ENCODE measurements at places on chromosomes 12 and 14.

DNA sequence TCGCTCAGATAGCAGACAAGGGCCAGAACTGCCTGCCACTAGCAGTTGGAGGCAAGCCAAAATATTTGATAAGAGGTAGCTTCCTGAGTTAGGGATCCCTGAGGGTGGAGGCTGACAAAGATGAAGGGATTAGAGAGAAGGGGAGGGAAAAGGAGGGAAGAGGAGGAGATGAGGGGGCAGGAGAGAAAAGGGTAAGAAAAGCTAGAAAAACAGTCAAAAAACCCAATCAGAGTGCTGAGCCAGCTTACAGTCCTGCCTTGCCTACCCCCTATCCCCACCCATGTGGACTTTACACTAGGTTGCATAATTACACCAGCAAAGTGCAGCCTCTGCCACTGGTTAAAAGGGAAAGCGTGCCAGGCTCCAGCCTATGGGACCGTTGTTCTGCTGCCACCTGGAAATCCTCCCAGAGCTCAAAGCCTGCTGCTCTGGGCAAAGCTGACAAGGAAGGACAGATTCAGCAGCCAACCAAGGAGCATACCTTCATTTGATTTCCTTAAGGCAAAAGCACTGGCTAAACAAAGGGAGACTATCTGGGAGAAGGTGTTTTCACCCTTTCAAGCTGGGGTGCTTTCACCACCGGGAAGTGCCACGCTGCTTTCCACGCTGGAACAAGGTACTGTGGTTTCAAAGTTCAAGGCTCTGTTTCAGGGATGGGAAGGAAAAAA is 3.8 kb upstream of the NUMB start:
- no peak for DNase-seq

- no peak for DNase-seq
Observed at GRCh38 chr12:26496170-26496569, 300.8 kb downstream of the SSPN start.

DNA sequence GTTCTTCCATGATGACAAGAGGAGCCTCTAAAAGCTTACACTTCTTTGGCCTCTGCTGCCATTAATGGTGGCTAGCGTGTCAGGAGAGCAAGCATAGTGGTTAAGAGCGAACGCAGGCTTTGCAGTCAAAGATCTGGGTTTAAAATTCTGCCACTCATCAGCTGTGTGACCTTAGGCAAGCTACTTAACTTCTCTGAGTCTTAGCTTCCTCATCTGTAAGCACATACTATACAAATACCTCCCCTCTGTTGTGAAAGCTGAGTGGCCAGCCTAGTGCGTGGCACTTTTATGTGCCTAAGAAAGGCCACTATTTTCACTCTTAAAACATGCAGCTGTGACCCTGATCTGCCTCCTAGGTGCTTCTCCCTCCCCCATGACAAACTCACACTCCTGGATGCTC is 11.6 kb downstream of the APPL2 start:
- no peak for DNase-seq

GRCh38 chr12:69392179-69392928 is 32.8 kb downstream of the YEATS4 start:
- DNase-seq, result no peak

DNA sequence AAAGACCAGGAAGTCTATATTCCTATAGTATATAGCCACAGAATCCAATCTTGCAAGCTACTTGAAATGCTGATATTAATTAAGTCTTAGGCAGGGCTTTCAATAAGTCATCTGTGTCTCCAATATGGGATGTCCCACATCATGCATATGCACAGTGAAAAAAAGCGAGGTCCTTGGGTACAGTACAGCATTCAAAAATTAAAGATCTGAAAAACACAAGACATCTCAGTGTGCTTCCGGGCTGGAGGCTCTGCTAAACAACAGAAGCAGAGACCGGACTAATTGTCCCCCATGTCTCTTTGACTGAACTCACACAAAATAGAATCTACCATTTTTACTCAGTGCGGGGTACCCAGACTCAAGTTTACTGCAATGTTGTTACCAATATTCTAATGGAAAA is 156.0 kb downstream of the DAD1 start:
- no peak for DNase-seq

- no peak for DNase-seq
Observed at GRCh38 chr12:26632756-26633155, 200.2 kb downstream of the ITPR2 start.

DNA sequence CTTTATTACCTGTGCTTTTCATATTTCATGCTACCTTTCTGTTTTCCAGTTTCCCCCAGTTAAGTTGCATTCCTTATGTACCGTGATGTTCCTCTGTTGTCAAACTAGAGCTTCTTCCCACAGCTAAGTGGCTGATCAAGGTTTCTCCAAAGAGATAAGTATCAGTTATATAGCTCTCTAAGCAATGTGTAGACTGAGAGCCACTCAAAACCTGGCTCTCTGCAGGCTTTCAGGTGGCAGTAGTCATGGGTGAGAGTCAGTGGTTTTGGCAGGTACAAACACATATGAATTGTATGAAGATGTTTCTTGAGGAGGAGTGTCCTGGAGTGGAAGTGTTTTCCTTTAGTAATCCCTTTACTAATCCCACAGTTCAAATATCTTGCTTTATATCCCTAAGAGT is 28.4 kb downstream of the TXNRD1 start:
- DNase-seq, result no peak

- no peak for DNase-seq
Observed at GRCh38 chr14:99689266-99690236, 5.5 kb downstream of the CYP46A1 start.

GRCh38 chr12:90024262-90024661 is 315.6 kb upstream of the ATP2B1 start:
- DNase-seq, result no peak

DNA sequence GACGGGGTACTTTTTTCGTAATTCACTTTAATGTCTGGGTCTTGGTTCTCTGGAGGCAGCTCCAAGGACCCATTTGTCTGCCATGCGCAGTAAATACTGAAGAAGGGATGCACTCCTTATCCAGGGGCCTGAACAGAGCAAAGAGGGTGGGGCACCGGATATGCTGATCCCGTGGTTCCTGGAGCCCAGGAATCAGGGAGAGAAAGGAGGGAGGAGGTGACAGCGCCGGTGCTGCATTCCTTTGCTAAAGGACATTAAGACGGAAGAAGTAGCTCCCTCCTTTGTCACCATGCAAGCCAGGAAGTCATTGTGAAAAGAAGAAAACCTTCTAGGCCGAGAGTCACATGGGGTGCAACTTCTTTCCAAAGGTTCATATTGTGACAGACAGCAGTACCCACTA is 1057.7 kb downstream of the VRK1 start:
- no peak for DNase-seq

DNA sequence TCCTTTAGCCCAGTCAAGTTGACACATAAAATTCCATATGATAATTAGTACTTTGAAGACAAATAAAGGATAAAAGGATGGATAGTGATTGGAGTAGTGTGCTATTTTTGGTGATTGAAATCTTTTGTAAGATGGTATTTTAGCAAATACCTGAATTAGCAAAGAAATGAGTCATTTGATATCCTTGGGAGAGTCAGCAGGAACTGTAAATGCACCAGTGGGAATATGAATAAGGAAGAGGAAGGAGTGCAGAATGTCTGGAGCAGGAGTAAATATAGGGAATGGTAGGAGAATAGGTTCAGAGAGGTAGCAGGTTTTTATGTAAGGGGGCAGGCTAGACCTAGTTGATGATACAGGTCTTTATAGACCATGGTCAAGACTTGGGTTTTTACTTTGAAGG is 75.0 kb downstream of the TRMT5 start:
- DNase-seq, result no peak

DNA sequence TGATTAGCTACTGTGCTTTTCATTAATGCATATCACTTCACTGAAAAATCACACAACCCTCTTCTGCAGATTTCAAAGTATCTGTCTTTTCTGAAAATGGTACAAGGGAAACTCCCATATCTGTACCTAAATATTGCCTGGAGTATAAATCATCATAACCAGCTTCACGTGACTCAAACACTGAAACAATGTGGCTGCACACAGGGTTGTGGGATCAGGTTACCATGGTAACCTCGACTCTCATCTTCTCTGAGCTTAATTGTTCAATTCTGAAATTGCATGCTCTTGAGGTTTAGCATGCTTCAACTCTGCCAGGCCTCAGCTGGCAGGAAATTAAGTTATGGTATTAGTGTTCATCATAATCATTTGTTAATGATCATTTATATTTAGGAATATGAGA is 77.5 kb upstream of the CPSF6 start:
- no peak for DNase-seq

GRCh38 chr12:109920261-109920780 is 20.2 kb downstream of the TCHP start:
- DNase-seq, result no peak

DNA sequence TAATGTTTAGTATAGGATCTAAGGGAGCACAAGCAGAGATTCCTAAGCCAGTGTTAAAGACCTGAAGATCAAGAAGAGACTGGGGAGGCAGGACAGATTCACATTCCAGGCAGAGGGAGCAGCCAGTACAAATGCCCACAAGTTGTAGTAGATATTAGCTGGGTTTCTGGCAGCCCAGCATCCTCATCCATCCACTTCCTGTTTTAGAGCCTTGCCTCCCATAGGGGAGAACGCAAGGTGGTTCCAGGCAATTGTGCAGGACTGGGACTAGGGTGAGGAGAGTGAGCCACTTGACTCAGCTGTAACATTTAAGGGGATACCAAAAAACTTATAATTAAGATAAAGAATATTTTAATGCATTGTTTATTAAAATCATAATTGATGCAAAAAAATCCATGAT is 71.3 kb upstream of the PSMA6 start:
- no peak for DNase-seq

GRCh38 chr14:91021115-91021514 is 39.3 kb downstream of the RPS6KA5 start:
- DNase-seq, result no peak

GRCh38 chr14:50773632-50774541 is 57.1 kb downstream of the NIN start:
- DNase-seq, result no peak

DNA sequence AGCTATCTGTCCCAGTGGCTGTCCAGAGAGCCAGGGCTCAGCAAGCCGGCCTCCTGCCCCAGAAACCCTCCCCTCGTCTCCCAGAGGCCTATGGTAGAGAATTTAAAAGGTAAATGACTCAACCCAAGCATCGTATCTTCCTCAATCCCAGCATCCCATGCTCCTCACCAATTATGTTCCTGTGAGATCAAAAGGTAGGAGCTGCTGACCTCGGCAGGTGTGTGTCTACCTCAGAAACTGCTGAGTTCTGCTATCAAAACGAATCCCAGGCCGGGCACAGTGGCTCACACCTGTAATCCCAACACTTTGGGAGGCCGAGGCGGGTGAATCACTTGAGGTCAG is 49.3 kb downstream of the FOXN3 start:
- no peak for DNase-seq

DNA sequence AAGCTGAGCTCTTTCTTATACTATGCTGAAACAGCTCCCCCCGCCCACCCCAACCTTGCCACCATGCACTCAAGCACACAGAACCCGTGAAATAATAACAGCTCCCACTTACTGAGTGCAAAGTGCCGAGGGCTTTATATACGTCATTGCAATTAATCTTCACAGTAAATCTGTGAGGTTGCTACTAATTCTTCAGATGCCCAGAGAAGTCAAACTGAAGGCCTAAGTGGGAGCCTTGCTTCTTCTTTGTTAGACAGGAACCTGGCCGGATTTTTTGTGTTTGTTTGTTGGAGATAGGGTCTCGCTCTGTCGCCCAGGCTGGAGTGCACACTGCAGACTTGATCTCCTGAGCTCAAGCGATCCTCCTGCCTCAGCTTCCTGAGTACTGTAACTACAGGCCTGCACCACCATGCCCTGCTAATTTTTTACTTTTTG is 34.0 kb downstream of the VCPKMT start:
- DNase-seq, result no peak

DNA sequence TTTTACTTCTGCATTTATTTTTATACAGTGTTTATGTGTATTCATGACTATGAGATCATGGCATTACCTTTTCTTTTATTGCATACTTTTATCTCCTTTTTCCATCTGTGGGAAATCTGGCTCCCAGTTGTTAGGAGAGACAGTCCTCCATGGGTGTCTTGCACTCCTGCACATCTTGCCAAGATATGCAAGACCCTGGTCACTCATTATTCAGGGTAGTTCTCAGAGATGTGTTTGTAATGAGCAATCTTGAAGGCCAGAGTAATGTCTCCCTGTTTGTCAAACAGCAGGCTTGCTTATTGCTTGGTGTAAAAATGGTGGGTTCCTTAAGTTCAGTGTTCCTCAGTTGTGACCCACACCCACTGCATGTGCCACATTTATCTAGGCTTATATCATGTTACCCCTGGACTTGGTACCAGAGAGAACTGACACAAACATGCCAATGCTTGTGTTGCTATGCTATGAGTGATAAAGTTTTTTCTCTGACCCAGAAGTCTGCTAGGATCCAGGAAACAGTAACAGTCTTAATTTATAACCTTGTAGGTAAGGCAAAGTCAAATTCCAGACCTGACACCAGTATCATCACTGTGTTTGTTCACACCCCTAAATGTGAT is 36.8 kb downstream of the PPHLN1 start:
- DNase-seq, result no peak

- DNase-seq, result no peak
Observed at GRCh38 chr12:10073261-10073660, 25.5 kb downstream of the CLEC1A start.

- no peak for DNase-seq
Observed at GRCh38 chr12:112252184-112252583, 126.8 kb downstream of the TRAFD1 start.

GRCh38 chr12:30197392-30198057 is 413.8 kb upstream of the TMTC1 start:
- no peak for DNase-seq

- no peak for DNase-seq
Observed at GRCh38 chr12:80064269-80064668, 35.1 kb upstream of the OTOGL start.

DNA sequence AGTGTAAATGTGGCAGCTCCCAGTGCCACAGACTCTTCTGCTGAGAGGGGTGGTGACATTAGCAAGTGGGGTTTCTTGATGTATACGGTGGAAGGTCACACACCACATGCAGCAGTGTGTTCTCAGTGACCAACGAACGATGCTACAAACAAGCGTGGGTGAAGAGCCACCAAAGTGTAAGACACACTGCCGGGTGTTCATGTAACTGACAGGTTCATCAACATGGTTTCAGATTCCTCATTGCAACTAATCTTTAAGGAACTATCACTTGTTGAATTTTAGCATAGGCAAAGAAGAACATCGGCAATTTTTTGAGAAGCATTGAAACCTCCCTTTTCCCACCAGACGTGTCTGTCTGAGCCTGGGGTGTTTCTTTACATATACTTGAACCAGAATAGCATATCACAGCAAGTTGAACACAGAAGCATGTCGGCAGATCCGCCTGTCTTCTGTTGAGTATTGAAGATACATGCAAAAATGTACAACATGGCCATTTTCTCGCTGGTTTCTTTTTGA is 58.8 kb downstream of the PPP2R5C start:
- no peak for DNase-seq

GRCh38 chr12:32983968-32984367 is 87.4 kb upstream of the PKP2 start:
- no peak for DNase-seq

All from right forelimb (tissue), 1 donor.